ENCODE measurements at places on chromosomes 11 and 22. TPM values are rescaled to one million over a fixed set of nuclear protein-coding genes. Genes with fewer than 3 reads are reported as not detected.

Gene NELL1
- total RNA-seq = not detected

DNA sequence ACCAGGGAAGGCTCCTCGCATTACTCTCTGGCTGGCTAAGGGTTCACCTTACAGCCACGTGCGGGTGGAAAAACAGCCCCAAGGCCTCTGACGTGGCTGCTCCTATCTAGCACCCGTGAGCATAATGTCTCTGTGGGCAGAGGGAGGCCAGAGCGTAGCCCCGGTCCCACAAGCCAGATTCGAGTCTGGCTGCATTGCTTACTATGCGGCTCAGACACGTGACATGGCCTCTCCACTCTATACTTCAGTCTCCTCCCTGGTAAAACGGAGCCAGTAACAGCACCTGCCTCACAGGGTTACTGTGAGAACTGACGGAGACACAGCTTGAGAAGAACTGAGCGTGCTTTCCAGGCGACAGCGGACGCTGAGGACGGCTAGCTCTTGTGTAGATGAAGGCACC is 105.8 kb upstream of the BID start:
- no peak for DNase-seq

DNA sequence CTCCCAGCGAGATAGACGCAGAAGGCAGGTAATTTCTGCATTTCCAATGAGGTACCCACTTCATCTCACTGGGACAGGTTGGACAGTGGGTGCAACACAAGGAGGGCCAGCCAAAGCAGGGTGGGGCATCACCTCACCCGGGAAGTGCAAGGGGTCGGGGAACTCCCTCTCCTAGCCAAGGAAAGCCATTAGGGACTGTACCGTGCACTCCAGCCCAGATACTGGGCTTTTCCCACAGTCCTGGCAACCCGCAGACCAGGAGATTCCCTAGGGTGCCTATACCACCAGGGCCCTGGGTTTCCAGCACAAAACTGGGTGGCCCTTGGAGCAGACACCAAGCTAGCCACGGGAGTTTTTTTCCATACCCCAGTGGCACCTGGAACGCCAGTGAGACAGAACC is 17.2 kb downstream of the TRPC6 start:
- DNase-seq = no peak

DNA sequence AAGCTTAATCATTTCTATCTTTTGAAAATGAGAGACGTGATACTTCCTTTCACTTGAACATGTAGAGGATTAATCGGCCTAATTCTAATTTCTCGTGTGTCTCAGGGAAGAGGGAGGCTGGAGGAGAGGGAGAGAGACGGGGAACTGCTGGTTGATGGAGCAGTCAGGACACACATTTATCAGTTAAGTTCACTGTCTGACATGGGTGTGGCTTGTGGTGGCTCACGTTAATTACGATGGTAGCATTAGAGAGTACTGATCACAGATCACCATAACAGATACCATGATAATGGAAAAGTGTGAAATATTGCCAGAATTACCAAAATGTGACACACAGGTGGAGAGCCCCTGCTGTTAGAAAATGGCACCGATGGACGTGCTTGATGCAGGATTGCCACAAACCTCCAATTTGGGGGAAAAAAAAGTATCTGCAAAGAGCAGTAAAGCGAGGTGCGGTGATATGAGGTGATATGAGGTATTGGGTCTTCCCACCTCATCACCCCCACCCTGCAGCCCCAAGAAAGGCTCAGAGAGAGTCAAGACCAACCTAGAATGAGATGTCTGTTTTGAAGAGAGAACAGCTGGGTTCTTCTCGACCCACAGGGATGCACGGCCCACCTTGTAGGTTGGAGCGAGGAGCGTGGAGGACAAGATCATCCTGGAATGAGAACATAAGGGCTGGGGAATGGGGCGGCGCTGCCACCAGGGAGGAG is 19.7 kb downstream of the ZBED4 start:
- no peak for DNase-seq

DNA sequence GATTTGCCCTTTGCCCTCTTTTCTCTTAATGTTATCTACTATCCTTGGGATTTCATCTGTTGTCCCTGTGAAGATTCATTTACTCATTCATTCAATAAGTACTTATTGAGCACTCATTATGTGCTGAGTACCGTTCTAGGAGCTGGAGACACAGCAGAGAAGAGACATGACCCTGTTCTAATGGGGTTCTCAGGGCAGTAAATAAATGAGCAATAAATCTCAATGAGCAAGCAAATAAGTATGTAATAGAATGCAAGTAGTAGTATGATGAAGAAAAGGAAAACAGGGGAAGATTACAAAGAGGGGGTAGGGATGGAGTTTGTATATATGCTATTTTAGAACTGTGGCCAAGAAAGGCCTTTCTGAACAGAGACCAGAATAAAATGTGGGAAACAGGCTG is 34.2 kb upstream of the NRIP3 start:
- no peak for DNase-seq

Gene SNX32
- total RNA-seq = not detected

- no peak for DNase-seq
Measured at GRCh38 chr11:78731027-78731426, 156.4 kb upstream of the NARS2 start.

Gene TRIM49
- not detected for total RNA-seq

- DNase-seq = no peak
Measured at GRCh38 chr22:50704510-50705218, 32.0 kb downstream of the SHANK3 start.

Gene ROBO4
- 9.7 TPM for total RNA-seq

DNA sequence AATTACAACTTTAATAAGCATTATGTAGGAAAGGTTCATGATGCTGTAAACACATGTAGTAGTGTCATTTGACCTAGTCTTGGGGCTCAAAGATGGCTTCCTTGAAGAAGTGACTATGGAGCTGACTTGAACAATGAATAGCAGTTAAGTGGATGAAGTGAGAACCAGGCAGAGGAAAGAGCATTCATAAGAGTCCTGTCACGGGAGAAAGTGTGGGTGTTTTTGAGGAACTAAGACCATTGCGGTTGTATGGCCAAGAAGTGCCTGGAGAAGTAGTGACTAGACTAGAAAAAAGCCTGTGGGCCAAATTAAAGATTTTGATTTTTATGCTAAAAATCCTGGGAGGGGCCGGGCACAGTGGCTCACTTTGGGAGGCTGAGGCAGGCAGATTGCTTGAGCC is 7.2 kb upstream of the IL18BP start:
- DNase-seq = no peak

DNA sequence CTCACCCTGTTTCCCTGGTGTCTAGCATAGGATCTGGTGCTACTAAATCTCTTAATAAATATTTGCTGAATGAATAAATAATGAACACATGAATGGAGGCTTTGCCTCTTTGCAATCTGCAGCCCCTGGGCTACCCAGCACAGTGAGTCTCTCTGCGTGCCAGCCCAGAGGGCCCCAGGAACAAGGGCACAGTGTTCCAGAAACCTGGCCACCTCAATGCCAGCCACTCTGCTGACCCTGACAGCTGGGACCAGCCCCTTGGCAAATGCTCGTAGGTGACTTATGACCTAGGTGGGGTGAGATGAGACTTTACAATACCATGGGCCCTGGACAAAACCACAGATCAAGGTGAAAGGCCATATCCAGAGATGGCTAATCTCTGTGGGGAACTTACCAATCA is 31.6 kb downstream of the UQCR10 start:
- DNase-seq = peak; percentile 57

Gene KRTAP5-2
- total RNA-seq = not detected

Gene UPK3A
- total RNA-seq = not detected

Gene VPS26B
- total RNA-seq = 53.9 TPM

Gene SLC36A4
- total RNA-seq = 21.3 TPM

DNA sequence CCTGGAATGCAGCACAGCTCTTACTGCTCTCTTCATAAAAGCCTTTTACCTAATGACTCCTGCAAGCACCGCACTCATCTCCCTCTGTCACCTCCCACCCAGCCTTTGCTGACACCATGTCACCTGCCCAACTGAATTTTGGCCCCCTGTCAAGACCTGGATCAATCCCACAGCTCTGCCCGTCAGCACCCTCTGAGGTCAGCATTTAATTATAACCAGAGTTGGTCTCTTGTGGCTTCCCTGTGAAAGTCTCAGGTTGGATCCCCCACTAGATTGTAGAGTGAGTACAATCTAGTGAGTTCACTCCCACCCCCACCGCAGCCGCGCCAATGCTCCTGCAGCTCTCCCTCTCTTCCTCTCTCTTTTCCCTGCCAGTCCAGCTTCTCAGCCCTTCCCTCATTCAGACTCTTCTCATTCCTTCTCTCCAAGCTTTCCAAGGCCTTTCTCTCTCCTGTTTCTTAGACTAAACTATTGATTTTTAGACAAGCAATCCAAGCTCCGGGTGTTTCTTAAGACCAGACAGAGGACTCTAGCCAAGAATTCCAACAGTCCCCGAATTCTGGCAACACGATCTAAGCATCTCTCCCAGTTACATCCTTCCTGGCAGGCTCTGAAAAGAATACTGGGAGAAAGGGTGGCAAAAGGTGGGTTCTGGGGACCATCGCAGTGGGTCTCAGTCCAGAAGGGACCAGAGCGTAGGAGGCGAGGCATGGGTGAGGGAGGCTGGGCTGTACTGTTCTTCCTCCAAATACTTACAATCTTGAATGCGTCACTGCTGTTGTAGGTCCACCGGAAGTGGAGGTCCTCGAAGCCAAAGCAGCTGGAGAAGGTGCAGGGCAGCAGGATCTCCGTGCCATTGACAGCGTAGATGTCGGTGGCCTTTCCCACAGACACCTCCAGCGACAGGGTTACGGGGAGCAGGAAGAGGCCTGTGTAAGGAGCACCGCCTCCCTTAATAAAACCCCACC is 8.0 kb downstream of the SCN4B start:
- DNase-seq = no peak

Gene MRPL11
- total RNA-seq = 321 TPM

DNA sequence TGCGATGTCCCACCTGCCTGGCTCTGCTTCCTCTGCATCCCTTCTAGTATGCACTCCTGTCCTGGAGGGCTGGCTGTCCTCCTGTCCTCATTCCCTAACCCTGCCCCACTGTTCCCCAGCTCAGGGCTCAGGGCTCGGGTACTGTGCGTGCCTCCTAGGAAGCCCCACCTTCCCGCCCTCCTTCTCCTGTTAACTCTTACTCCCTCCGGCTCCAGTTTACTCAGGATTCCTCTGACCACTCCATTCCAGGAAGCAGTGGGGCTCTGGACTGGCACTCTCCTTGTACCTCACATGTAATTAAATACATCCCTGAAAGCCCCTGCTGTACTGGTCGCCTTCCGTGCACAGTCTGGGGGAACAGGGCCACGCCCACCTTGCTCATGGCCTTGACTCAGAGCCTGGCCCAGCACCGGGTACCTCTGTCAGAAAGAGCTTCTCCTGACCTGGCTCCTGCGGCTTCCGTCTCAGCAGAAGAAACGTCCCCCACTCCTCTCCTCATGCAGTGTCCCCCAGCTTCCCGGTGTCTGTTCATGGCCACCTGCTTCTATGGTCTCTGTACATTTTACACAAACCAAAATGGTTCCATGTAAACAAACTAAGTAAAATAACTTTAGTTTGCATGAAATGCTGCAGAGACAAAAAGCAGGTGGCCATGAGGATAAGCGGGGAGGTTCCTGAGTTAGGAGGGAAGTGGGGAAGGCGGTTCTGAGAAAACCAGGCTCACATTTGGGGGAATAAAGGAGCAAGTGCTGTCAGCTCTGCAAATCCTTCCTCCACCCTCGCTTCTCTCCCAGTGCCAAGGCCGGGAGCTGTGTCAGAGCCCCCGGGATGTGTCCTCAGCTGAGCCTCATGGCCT is 445.9 kb downstream of the BRD1 start:
- no peak for DNase-seq

- peak; percentile 16 for DNase-seq
Measured at GRCh38 chr11:19714022-19714386, 1.4 kb downstream of the NAV2 start.

- no peak for DNase-seq
Measured at GRCh38 chr11:88531831-88532230, 194.3 kb upstream of the CTSC start.

GRCh38 chr11:46112961-46113607 is 8.2 kb downstream of the PHF21A start:
- DNase-seq = peak; percentile 60

DNA sequence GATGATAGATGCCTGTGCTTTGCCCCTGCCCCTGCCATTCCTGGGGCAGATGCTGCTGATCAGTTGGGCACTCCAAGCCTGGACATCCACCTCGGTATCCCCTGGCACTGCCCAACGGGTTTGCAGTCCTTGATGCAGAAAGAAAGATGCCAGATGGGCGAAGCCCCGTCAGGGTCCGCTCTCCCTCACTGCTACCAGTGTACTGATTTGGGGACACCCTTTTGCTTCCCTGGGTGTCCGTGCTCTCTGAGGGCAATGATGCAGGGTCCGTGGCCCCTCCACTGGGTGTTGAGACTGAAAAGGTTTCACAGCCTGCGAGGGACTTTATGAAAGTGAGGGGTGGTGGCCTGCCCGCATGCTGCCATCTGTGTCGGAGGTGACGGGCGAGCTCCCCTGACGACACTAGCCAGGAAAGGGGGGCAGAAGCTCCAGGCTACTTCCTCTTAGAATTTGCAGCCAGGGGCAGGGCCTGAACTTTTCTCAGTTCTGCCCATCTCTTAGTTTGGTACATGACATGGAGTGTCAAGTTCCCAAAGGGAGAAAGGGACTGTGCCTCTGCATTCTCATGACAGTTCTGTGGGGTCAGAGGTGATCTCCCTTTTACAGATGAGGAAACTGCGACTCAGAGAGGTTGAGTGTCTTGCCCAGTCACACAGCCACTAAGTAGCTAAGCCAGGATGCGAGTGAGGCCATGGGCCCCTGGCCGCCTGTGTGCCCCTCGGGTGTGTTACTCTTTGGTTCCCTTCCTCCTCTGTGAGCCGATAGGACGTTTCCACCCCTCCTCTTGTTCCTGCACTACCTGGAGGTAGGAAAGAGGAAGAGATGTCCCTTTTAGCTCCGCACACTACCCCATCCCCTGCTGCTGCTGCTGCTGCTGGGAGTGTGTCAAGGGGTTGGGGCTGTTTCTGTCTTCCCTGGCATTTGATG is 96.6 kb downstream of the BCR start:
- no peak for DNase-seq

DNA sequence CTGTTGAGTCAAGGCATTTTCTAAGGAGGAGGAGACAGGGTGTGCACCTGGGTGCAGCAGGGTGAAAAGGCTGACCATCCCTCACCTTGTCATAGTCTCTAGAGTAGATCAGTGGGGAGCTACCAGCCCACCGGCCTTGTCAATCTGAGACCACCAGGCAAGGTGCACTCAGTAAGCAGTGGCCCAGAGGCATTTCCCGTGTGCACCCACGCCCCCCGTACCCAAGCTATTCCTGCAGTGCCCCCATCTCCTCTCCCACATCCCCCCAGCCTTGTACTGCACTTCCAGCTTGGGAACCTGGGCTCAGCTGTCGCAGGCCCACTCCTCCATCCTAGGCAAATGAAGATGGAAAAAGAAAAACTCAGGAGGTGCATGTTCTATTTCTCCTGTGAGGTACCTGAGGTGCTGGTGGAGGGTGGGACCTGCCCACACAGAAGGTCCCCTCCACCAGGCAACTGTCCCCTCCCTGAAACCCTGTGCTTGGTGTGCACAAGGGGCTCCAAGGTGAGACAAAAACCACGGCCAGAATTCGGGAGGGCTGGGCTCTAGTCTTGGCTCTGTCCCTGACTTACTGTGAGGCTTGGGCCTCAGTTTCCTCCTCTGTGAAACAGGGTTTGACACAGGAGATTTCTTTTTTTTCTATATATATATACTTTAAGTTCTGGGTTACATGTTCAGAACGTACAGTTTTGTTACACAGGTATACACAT is 8.4 kb downstream of the P2RY2 start:
- DNase-seq = no peak

GRCh38 chr11:110497231-110497978 is 67.7 kb downstream of the FDX1 start:
- no peak for DNase-seq

- DNase-seq = peak; percentile 100
Measured at GRCh38 chr11:64334764-64335735, 5.0 kb upstream of the CCDC88B start.

- no peak for DNase-seq
Measured at GRCh38 chr22:33606504-33606903, 313.8 kb downstream of the LARGE1 start.

Gene MYH9
- total RNA-seq = 357 TPM

Data from PC-3 (cell line).